NCI-H2107 (cell line): ENCODE measurements at places on chromosomes 6 and 20.

- no peak for DNase-seq
Observed at GRCh38 chr6:112153926-112154607, 66.7 kb downstream of the FAM229B start.

DNA sequence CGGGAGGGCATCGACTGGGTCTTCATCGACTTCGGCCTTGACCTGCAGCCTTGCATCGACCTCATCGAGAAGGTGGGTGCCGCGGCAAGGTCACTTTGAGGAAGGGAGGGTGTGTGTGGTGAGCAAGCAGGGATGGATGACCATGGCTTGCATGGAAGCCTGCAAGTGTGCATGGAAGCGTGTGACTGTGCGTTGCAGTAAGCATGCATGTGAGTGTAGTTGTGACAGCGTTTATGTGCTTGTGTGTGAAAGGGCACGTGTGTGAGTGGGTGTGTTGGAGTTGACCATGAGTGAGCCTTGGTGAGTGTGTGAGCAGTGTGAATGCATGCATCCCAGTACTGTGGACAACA is 32.5 kb downstream of the MYH7B start:
- no peak for DNase-seq

DNA sequence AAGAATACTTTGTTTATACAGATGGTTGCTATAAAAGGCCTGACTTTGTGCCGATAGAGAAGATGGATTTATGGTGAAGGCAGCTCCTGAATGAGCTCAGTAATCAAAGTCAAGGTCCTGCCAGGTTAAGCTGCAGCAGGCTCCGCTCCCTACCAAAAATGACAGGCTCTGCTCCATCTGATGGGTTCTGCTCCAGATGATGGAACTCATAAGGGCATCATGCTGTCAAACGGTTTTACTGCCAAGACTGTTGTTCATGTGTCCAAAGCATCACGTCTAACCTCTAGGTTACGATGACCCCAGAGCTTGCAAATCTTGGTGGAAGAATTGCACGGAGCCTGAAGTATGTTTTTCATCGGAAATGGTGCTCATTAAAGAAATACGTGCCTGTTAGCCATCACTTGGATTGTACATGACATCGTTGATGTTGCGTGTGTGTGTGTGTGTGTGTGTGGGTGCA is 19.2 kb upstream of the PTGIS start:
- no peak for DNase-seq

DNA sequence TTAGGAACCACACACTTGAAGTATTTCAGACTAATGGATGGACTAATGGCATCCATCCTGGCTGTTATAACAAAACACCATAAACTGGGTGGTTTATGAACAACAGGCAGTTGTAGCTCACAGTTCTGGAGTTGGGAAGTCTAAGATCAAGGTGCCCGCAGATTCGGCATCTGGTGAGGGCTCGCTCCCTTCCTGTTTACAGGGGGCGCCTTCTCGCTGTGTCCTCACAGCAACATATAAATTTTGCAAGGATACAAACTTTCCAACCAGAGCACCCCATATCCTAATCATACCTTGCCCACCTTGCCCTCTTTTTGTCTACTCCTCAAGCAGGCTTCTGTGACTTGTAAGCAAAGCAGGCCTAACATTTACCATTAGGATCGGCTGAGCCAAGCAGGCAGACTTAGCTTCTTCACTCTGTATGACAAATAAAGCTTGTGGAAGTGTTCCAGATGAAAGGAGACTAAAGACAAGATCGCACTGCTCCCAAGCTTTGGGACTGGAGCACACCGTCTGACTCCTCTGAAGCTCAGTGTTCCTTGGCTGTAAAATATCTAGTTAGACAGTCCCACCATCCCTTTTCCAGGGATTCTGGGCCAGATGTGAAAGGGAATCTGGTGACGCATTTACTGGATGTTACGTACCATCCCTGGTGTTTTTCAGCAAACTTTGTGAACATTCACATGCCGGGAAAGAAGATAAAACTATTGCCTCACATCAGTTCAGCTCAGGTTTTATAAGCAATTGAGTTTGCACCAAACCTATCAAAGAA is 34.9 kb downstream of the GFOD1 start:
- no peak for DNase-seq

DNA sequence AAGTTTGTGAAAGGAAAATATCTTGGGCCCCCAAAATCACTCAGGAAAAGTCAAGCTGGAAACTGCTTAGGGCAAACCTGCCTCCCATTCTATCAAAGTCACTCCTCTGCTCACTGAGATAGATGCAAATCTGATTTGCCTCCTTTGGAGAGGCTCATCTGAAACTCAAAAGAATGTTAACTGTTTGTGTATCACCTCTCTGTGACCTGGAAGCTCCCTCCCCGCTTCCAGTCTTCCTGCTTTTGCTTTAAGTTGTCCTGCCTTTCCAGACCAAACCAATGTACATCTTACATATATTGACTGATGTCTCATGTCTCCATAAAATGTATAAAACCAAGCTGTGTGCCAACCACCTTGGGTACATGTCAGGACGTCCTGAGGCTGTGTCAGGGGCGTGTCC is 331.4 kb upstream of the QKI start:
- no peak for DNase-seq

- DNase-seq, result no peak
Observed at GRCh38 chr6:118663993-118664985, 12.9 kb upstream of the CEP85L start.

- DNase-seq, result no peak
Observed at GRCh38 chr20:62576815-62577489, 65.4 kb upstream of the SLCO4A1 start.
